ENCODE measurements at places on chromosomes 2 and 18.

- no peak for DNase-seq
These were observed 14.9 kb downstream of the EMX1 start for GRCh38 chr2:72932045-72932740.

- DNase-seq, result no peak
These were observed 434.8 kb downstream of the NBAS start for GRCh38 chr2:15126373-15126772.

GRCh38 chr2:222862909-222863544, 2.2 kb downstream of the ACSL3 start:
- DNase-seq, result peak; percentile 36

GRCh38 chr2:205682239-205682970, at the start of gene NRP2:
Gene NRP2 (plus strand): TSS chr2:205682501. CDS start chr2:205683291, 790 bp downstream.
- DNase-seq, result peak; percentile 86

- no peak for DNase-seq
These were observed 341.2 kb downstream of the ZNF521 start for GRCh38 chr18:25010623-25011374.
